ENCODE measurements at places on chromosomes 3 and 15.

DNA sequence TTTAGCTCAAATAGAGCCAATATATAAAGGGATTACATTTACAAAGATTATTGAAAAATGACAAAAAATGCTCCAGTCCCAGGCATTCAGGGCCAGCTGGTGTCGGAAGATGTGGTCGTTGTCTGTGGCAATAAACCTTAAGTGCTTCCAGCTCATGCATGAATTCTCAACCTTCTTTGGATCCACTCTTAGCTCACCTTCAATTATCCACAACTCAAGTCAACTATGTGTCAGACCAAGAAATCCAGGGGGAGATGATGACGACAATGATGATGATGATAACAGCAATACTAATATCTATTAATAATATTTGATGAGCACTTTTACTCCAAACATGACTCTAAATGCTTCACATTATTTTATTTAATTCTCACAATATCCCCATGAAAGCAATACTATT is 53.6 kb upstream of the PXYLP1 start:
- no peak for DNase-seq

DNA sequence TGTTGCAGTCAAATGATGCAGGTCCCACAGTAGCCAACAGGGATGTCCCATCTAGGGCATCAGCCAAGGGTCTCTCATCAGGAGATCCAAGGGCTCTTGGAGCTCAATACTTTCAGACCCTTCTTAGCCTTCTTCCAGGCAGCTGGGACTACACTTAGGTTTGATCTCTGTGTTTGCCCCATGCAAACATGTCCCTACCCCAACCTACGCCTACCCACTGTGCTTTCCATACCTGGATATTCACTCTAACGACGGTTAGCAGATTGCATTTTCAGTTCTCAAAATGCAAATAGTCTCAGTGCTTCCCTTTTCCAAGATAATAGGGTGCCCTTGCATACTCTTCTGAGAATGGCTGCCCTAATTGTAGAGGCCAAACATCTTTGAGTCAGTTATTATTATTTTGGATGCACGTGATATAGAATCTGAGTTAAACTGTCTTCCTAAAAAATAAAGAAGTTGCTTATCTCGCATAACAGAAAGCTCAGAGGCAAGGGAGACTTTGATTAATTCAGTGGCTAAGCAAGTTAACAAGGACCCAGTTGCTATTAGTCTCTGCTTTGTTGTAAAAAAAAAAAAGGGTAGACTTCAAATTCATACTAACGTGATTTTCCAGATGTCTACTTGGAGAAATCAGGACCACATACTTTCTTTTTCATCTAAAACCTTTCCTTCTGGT is 1.0 kb upstream of the CEP70 start:
- DNase-seq, result no peak

- DNase-seq, result no peak
These were observed 764.0 kb upstream of the DPPA4 start for GRCh38 chr3:110101361-110101760.

- no peak for DNase-seq
These were observed 174.5 kb downstream of the CACNA1D start for GRCh38 chr3:53668872-53669271.

DNA sequence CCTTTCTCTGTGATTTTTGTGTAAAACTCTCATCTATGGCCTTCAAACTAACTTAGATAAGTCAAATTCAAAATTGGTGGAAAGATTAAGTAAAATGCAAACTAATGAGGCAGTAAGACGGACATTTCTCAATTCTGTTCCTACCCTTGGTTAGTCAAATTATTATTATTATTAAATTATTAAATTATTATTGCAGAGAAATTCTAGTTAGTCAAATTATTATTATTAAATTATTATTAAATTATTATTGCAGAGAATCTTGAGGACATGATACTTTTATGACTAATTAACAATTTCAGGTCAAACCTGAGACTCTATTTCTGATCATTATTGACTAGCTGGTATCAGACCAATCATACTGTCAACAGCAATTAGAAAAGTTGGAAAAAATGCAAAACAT is 845.0 kb upstream of the NECTIN3 start:
- DNase-seq, result no peak

DNA sequence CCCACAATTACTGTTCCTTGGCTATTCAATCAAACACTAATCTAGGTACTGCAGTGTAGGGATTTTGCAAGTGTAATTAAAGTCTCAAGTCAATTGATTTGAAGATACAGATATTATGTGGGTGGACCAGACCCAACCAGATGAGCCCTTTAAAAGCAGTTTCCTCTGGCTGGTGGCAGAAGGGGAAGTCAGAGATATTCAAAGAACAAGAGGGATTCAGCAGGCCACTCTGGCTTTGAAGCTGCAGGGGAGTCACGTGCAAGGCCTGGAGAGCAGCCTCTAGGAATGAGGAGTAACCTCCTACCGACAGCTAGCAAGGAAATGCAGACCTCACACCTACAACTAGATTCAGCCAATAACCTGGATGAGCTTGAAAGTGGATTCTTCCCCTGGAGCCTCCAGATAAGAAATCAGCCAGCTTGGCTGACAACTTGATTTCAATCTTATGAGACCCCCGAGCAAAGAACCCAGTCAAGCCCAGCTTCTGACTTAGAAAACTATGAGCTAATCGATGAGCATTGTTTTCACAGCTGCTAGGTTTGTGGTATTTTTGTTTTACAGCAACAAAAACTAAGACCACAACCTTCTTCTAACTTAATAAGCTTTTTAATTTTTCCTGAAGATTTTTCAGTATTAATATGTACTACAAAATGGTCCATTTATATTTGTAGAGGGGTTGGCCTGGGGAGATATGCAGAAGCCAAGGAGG is 13.4 kb downstream of the HACD2 start:
- DNase-seq, result no peak

- no peak for DNase-seq
These were observed 223.2 kb upstream of the SOX2 start for GRCh38 chr3:181488536-181488935.

- no peak for DNase-seq
These were observed 412.3 kb downstream of the ERC2 start for GRCh38 chr3:56055951-56056350.

GRCh38 chr3:14461748-14462324 is 59.4 kb downstream of the SLC6A6 start:
- peak; percentile 25 for DNase-seq

GRCh38 chr3:120503727-120504616 is 53.2 kb upstream of the FSTL1 start:
- no peak for DNase-seq
